ENCODE measurements at places on chromosomes 7 and 10. TPM values are rescaled to one million over a fixed set of nuclear protein-coding genes. Genes with fewer than 3 reads are reported as not detected.

CLCN1 gene
- not detected for total RNA-seq

PNLIP gene
- 39,320 TPM for total RNA-seq

SLC13A1 gene
- total RNA-seq, result not detected

GIMAP4 gene
- 5.4 TPM for total RNA-seq

ASCC1 gene
- 15.5 TPM for total RNA-seq

KCP gene
- total RNA-seq, result 0.43 TPM

ADAP1 gene
- 15.0 TPM for total RNA-seq

SFRP4 gene
- total RNA-seq, result 0.63 TPM

TAF3 gene
- 4.3 TPM for total RNA-seq

LARP4B gene
- 53.3 TPM for total RNA-seq

IRF5 gene
- total RNA-seq, result 4.1 TPM

WEE2 gene
- total RNA-seq, result 0.19 TPM

PUS7 gene
- 7.3 TPM for total RNA-seq

DUS4L gene
- 2.3 TPM for total RNA-seq

SPDYE5 gene
- not detected for total RNA-seq

EPHB6 gene
- 24.2 TPM for total RNA-seq

PAX4 gene
- 0.09 TPM for total RNA-seq
